ENCODE measurements at places on chromosomes 7 and 10.

GRCh38 chr7:148253629-148254028 lies 336.9 kb upstream of the C7orf33 start:
- DNase-seq, result no peak

- no peak for DNase-seq
Measured at GRCh38 chr7:149707448-149707886, 65.9 kb downstream of the ZNF467 start.

DNA sequence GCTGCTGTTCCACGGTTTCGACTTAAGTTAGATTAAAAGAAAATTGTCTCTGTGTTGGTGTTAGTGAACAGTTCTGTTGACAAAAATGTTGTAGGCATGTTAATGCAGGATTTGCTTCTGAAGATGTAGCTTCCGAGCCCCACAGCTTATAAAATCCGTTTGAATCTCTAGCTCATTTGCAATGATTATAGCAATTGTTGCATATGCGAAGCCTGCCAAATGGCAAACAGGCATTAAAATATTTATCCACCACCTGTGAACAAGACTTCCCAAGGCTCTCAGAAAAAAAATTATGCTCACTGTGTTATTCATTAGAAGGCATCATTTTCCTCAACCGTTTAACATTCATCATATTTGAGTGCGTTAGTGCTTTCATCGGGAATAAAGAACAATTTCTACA lies 14.3 kb downstream of the CFAP58 start:
- DNase-seq, result no peak

GRCh38 chr10:32878646-32879045 lies 79.4 kb downstream of the ITGB1 start:
- no peak for DNase-seq

DNA sequence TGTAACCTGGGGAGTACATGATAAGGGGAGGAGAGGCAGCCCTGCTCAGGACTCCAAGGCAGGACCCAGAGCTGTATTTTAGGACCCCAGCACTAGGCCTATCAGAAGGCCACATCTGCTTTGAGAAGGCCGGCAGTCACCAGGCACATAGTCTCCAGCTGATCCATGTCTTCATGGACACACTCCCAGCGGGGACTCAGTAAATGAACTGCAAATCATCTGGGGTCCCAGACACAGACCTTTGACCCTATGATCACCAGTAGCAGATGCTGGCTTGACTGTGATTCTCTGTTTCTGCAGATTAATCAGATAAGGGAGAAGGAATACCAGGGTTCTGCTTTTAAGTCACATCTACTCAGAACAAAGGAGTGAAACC lies 341.4 kb upstream of the PODXL start:
- no peak for DNase-seq

GRCh38 chr7:128867241-128867640 lies 4.6 kb downstream of the ATP6V1F start:
- DNase-seq, result no peak

GRCh38 chr7:150847536-150847935 lies 4.8 kb upstream of the AOC1 start:
- no peak for DNase-seq

GRCh38 chr7:105269397-105269796 lies 119.3 kb downstream of the SRPK2 start:
- no peak for DNase-seq

- peak; percentile 92 for DNase-seq
Measured at GRCh38 chr10:119246862-119247549, 39.6 kb downstream of the GRK5 start.

- DNase-seq, result no peak
Measured at GRCh38 chr10:130555411-130555750, 419.2 kb downstream of the GLRX3 start.

- no peak for DNase-seq
Measured at GRCh38 chr7:44187636-44188416, 1.4 kb downstream of the GCK start.

GRCh38 chr7:13179011-13179582 lies 491.7 kb downstream of the ARL4A start:
- no peak for DNase-seq

- no peak for DNase-seq
Measured at GRCh38 chr10:79418886-79419595, 26.4 kb downstream of the ZCCHC24 start.

GRCh38 chr10:25745976-25746375 lies 188.1 kb upstream of the MYO3A start:
- DNase-seq, result no peak

DNA sequence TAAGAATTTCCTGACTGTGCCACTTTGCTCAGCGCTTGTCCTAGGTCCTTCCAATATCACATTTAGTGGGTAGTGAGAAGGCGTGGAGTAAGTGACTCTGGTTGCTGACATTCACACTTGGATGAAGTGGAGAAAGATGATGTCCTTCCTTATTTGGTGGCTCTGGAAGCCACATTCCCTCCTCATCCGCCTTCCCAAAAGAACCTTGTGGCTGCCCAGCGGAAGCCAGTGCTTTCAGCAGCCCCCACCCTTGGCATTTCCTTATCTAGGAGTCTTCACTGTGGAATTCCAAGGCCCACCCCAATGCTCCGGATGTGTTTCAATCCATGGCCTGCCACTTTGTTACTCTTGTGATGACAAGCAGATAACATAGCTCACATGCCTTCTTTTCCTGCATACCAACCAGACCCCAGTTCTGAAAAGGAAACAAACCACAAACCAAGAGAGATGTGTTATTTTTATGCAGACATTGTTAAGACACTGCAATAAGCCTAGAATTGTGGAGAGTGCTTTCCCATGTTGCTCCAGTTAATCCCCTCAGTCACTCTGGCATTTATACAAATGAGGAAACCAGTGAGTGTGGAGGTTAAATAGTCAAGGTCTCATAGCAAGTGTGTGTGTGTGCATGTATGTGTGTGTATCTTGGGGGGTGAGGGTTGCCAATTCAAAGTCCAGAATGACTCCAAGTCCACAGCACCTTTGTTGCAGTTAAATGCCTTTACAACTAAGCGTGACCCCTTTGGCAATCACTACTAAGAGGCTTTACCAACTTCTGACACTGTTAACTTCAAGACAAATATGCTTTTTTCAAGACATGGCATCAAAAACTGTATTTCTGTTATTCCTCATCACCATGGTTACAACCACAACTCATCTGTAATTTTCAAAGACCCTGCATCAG lies 10.3 kb upstream of the ANKRD1 start:
- peak; percentile 100 for DNase-seq

DNA sequence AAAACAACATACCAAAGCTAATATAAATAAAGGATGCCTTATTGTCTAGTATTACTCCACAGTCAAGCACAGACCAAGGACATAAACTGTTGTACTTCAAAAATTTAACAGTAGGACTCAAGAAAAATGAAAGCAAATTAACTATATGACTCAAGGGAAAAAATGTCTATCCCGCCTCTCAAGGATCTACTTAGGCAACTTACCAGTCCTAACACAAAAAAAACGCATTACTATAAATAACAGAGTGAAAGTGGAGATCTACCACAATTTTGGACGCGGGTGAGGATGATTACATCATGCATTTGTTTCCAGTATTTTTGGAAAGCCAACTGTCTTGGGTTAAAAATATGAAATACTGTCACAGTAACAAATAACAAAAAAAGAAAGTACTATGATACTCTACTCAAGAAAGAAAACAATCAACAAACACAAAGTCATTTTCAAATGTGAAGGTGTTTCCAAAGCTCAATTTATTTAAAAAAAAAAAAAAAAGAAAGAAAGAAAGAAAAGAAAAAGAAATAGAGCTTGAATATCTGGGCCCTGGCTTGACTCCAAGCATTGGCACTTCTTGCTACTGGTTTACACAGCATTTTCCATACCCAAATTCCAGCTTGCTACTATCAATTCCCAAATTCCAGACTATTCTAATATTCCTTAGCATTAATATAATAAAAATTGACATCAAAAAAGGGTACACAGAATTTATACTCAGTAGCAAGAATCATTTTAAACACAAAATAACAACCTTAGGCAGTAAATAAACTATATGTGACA lies 99.4 kb downstream of the RSU1 start:
- peak; percentile 80 for DNase-seq

GRCh38 chr10:79195091-79195923 lies 126.5 kb downstream of the ZMIZ1 start:
- DNase-seq, result peak; percentile 75

DNA sequence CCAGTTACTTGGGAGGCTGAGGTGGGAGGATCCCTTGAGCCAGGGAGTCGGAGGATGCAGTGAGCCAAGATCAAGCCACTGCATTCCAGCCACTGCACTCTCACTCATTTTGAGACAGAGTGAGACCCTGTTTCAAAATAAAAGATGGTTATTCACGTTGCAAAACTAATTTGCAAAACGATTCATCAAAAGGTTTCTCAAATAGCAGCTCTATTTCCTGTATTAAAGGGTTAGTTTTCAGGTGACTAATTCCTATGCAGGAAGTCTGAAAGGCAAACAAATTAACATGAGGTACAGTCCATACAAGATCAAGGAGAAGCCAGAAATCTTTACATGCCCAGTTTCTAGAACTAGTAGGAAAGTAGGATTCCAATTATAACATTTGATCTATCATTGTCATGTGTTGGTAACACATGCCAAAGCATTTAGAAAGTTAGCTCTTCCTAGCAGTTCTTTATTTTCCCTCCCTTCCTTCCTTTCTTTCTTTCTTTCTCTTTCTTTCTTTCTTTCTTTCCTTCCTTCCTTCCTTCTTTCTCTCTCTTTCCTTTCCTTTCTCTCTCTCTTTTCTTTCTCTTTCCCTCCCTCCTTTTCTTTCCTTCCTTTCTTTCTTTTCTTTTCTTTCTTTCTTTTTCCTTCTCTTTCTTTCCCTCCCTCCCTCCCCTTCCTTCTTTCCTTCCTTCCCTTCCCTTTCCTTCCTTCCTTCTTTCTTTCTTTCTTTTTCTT lies 49.3 kb downstream of the DENND2A start:
- DNase-seq, result no peak

GRCh38 chr10:114704679-114705078 lies 46.6 kb upstream of the ABLIM1 start:
- no peak for DNase-seq

- DNase-seq, result no peak
Measured at GRCh38 chr7:148485618-148486017, 104.9 kb upstream of the C7orf33 start.

DNA sequence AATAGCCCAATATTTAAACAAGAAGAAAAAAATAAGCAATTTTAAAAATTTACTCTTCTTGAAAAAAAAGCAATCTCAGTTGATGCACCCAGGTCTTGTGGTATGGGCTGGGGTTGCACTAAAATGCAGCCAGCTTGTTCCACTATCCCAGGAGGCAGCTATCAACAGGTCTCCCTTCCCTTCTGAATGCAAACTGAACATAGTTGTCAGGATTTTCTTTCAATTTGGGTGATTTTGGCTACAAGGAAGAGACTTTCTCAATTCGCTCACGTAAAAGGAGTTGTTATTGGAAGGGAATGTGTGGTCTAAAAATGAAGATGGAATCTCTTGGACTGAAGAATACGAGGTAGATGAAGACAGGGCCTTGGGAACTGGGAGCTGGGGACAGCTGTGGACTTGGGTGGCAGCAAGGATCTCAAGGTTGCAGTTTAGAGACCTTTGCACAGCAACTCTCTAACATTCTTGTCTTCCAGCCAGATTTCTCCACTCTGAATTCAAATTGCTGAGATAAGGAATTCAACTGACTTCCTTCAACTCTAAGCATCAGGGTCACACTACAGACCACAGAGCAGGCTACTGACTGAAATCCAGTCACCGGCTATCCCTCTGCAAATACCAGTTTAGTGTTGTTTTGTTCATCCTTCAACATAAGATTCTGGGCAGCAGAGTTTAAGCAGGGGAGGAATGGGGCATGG lies 3.1 kb upstream of the TMEM26 start:
- peak; percentile 37 for DNase-seq

DNA sequence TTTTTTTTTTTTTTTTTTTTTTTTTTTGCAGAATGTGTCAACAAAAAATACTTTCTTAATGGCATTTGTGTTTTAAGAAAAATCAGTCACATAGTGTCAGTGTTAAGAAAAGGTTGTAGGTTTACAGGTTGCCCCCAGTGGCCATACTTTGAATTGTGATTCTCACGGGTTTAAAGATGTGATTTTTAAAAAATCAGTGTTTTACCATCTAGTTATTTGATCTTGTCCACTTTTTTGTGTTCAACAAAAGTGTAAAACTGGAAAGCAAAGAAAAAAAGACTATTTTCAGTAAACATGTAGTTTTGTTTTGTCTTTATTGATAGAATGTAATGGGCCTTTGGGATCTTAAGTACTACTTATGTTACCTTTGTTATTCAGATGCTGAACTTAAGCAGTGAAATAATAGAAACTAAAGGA lies 25.7 kb downstream of the SUV39H2 start:
- DNase-seq, result peak; percentile 40

DNA sequence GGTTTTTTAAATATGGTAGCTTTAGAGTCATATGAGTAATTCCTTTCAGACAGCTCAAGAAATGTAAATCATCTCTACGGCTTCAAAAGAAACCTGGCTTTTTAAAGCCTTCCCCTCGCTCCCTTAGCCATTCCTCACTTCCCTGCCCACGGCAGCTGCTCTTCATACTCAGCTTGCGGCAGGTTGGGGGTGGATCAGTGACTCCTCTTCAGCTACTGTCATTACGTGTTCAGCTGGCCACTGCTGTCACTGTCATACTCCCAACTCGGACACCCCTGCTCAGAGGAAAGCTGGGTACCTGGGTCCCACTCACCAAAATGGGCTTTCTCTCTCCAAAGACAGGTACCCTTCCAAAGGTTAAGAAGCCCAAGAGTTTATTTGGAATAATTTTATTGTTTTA lies 6.6 kb downstream of the YWHAG start:
- DNase-seq, result no peak

- no peak for DNase-seq
Measured at GRCh38 chr7:111677848-111678247, 115.6 kb upstream of the IMMP2L start.

DNA sequence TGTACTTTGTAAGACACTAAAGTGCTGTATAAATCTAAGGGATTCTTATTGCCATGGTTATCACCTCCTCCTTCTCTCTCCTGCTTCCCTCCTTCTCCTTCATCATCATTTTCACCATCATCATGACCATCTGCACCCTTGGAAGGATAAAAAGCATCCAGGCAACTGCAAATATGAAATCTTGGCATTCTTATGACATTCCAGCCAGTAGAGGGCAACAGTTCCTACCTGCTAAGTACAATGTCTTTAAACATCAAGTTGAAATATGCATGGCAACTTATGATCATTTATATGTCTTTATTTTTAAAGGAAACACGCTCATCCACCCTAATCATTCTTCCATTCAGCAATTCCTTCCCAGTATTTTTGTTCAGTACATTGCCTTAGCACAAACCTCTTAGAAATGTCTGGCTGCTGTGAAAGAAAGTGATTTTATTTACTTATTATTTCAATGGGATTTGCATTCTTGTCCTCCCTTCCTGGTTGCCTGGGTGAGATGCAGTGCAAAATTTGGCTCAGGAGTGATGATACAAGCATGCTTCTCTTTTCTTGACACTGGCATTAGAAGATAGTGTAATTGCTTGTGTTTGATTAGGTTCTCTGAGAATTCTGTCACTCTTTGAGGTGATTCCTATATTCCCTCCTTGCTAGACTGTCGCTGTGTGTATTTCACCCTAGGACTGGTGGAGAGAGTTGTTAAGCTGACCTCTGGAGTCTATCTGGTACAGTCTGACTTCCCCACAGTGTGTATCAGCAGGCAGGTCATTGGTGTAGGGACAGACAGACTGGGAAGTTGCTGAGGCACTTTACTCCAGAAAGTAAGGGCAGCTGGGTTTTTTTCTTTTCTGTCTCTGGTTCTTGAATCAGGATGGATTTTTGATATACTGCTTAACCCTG lies 188.5 kb upstream of the BMPER start:
- peak; percentile 62 for DNase-seq

- DNase-seq, result no peak
Measured at GRCh38 chr10:56178210-56178609, 182.8 kb downstream of the ZWINT start.

GRCh38 chr7:33062023-33062781 lies at the start of gene NT5C3A:
Gene NT5C3A, minus strand, starts transcription at chr7:33062776. Its CDS starts 71 bp downstream, at chr7:33062705.
- peak; percentile 31 for DNase-seq
